ENCODE measurements at places on chromosomes 7 and 10.

- DNase-seq = peak; percentile 32
These were observed 115.3 kb upstream of the WDR11 start for GRCh38 chr10:120735773-120736371.

- no peak for DNase-seq
These were observed 51.9 kb upstream of the PTN start for GRCh38 chr7:137395420-137395819.

DNA sequence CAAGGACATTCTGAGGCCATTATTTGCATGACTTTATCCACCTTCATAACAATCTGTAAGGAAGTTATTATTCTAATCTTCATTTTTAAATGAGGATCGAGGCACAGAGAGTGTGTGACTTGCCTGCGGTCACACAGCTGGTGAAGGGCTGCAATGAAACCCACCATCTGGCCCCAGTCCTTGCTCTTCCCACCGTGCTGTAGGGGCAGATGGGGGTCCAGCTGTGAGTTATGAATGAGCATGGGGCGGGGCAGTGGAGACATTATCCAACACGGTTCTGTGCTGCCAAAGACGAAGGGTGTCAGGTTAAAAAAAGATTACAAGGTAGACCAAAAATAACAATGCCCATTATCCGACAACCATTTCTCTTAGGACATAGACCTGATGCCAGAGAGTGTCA lies 417.5 kb upstream of the MGMT start:
- DNase-seq = no peak

DNA sequence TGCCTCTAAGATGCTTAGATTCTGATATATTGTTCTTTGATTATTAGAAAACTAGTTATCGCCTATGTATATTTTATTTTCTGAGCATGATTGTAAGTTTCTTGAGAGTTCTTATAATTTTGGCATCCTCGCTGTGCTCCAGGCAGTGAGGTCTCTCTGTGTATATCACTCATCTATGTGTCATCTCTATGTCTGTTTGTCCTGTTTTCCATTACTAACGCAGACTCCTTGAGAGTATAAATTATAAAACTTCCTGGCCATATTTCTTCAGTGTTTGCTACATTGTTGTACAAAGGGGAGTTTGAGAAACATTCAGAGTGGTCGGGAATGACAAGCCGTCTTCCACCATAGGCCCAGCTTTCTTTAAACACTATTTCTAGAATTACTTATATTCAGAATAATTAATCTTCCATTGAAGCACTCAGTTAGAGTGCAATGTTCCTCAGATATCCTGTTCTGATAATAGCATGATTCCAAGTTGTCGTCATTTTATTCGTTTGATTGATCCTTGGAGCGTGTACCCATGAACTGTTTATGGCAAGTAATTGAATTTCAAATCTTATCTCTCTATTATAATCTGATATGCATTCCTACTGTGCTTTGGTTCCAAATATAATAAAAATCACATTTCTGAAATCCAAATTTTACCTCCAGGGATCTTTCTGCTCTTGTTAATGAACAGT lies 206.6 kb downstream of the BAMBI start:
- DNase-seq = no peak

GRCh38 chr7:105098863-105099515 lies 85.0 kb downstream of the KMT2E start:
- no peak for DNase-seq

DNA sequence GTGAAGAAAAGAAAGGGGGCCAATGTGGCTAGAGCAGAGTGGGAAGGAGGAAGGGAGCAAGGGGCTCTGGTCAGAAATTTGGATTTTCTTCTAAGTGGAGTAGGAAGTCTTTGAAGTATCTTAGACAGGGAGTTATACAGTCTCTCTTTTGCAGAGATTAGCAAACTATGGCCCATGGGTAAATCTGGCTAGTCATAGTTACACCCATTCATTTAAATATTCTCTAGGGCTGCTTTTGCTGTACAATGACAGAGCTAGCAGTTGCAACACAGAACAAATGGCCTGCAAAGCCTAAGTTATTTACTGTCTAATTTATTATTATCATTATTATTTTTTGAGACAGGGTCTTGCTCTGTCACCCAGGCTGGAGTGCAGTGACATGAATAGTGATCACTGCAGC lies 10.5 kb upstream of the LAMB4 start:
- DNase-seq = no peak

DNA sequence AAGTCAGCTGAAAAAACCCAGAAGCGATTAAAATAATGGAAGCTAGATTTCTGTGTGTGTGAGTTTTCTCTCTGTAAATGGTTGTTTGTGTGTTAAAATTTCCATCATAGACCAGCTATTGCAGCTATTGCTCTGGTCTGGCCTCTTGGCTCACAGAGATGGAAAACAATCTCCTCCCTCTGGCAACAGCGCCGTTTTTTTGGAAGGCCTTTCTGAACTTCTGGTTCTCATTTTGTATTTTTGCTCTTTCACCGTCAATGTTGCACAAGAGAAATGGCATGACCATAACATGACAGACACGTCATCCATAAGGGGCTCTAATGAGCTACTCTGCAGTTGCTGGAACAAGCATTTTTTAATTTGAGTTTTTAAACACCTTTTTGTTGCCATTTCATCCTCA lies 91.0 kb downstream of the CUBN start:
- DNase-seq = no peak

DNA sequence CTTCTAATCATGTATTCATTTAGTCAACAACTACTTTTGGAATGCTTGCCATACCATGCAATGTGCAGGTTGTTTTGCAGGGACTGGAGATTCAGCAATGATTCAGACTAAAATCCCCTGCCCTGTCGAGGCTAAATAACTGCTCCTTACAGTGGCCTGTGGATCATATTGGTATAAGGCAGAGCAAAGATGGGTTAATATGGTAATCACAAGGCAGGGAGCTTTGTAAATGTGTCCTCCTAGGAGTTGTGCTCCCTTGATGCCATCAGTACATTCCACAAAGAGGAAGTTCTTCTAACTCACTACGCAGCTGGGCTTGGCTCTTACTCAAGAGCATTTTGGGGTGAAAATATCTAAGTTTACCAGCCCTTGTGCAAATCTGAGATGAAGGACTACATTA lies 614 bp upstream of the IFIT2 start:
- no peak for DNase-seq

- DNase-seq = no peak
These were observed 6.6 kb upstream of the NRF1 start for GRCh38 chr7:129604713-129605437.

DNA sequence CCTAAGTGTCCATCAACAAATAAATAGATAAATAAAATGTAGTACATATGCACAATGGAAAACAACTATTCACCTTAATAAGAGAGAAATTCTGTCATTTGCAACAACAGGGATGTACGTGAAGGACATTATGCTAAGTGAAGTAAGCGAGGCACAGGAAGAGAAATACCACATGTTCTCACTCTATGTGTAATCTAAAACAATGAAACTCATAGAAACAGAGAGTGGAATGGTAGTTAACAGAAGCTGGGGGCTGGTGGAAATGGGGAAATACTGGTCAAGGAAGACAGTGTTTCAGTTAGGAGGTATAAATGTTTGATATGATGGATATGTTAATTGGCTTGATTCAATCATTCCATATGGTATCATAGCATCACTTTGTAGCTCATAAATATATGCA lies 43.1 kb downstream of the ARL4A start:
- DNase-seq = no peak

DNA sequence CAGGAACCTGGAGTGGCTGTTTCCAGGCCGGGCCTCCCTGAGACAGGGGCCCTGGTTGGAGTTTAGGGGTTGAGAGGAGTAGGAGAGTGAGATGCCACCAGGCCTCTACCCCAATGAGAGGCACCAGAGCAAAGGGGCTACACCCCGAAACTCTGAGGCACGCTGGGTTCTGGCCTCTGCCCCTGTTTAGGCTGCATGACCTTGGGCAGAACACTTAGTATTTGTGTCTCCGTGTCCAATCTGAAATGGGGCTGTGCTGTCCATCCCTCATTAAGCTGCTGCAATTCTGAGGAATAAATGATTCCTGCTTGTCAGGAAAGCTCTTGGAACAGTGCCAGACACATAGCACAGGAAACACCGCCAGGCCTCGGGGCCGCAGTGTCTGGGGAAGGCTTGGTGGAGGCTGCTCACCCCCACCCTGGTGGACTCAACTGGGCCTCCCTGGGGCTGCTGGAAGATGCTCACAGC lies 40.5 kb upstream of the SAMD8 start:
- no peak for DNase-seq

DNA sequence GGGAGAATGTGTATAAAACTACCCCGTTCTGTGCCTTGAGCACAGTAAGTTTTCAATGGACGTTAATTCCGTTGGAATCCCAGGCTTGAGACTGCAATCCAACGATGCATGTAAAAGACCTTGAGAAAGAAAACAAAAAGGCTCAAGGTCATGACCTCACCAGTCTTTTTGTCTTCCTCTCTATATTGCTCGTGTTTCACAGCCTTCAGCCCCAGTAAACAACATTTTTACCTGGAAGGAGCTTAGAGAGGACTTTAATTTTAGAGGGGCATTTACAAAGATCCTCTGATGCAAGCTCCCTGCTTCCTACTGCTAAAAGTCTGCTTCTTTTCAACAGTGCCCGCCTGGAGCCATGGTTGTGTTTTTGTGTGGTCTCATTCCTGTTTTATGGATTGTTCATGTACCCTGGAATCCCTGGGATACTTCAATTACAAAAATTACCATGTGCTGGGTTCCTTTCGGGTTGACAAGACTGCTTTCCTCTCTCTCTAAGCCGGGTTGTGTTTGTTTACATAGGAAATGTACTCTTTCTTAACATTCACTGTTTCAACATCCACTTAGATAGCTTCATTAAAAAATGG lies 320.1 kb upstream of the NFE2L3 start:
- no peak for DNase-seq

GRCh38 chr7:26900251-26900650 lies 35.9 kb upstream of the SKAP2 start:
- DNase-seq = no peak

- no peak for DNase-seq
These were observed 50.6 kb downstream of the ADAMTS14 start for GRCh38 chr10:70722820-70723424.

All from NCI-H526 treated with DMSO at 0.1 percent for 48 hours (cell line).